ENCODE measurements at places on chromosomes 3 and 15.

DNA sequence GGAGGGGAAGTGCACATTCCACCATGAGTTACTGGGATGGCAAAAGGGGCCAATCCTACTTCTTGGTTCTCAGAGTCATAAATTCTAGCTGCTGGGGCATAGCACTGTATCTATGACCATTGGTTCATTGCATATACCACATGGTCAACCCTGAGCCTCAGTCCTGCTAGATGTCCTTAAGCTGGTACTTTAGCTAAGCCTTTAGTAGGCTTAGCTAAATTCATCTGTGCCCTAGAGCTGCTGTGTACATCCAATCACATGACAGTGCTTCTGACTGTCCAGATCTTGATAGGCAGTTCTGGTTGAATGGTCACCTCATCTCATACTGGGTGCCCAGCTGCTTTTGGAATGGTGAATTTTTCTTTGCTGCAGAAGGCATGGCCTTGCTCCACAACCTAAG, 8.2 kb downstream of the NDUFB4 start:
- DNase-seq, result no peak

DNA sequence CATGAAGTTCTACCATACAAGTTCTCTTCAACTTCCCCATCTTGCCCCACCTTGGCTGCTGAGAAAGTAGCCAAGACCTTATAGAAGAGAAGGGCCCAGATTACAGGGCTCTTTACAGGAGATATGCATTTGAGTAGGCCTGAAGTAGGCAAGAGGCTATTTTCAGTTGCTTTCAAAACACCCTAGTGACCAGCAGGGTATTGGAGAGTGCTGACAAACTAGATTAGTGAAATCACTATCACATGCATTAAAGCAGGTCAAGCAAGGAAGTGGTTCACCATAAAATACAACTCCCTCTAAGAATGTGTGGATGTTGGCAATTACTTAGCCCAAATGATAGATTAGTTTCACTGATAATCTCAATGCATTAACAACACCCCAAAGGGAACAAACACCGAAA, 2.7 kb upstream of the LZTFL1 start:
- no peak for DNase-seq

- no peak for DNase-seq
These were observed 23.1 kb downstream of the DCLK3 start for GRCh38 chr3:36741285-36741684.

GRCh38 chr15:69450968-69451695, 1.5 kb upstream of the RPLP1 start:
- DNase-seq, result no peak

DNA sequence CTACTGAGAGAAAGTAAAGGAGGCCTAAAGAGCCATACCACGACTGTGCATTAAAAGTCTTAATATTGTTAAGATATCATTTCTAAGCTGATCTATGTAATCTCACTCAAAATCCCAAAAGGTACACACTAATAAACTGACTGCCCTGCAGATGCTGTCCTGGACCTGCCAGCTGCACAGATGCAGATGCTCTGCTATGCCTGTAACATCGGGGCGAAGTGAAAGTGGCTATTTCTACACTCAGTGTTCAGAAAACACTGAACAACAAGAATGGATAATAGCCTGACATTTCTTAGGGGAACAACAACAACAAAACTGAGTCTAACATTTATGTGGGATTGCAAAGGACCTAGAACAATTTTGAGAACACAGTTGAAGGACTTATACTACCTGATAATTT, 31.9 kb downstream of the RAD18 start:
- DNase-seq, result no peak

GRCh38 chr15:56205061-56205876, 38.4 kb downstream of the RFX7 start:
- no peak for DNase-seq

DNA sequence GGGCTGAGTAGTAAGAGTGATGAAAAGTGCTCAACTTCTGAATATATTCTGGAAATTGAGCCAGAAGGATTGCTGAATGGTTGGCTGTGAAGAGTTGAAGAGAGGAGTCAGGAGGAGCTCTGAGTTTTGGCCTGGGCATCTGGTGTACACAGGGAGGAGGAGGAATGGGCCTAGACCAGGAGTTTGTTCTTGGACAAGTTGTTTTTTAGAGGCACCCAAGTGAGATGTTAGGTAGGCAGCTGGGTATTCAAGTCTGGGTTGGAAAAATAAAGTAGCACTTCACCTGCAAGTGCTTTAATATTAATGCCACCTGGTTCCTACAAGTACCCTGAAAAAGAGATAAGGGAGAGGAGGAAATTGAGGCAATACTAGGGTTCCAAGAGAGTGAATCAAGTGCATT, 14.7 kb downstream of the BSN start:
- DNase-seq, result no peak

GRCh38 chr3:11250902-11251806, 21.0 kb upstream of the ATG7 start:
- no peak for DNase-seq

- no peak for DNase-seq
These were observed 3.6 kb upstream of the KBTBD12 start for GRCh38 chr3:127911421-127911931.

DNA sequence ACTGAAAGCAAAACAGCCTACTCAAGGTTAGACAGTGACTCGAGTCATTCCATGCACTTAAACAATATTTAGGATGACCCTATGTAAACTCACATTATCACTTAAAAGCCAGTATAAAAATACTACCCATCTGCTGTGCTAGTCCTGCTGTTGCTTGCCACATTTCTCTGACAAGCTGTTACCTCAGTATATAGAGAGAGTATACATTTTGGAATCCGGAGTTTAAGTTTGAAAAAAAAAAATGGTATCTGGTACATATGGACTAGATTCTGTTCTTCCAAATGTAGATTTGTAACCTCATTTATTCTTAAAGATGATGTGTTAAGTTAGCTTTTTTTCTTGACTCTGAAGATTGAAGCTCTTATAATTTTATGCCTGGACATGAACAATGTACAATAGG, 503.8 kb upstream of the TPRG1 start:
- DNase-seq, result no peak

DNA sequence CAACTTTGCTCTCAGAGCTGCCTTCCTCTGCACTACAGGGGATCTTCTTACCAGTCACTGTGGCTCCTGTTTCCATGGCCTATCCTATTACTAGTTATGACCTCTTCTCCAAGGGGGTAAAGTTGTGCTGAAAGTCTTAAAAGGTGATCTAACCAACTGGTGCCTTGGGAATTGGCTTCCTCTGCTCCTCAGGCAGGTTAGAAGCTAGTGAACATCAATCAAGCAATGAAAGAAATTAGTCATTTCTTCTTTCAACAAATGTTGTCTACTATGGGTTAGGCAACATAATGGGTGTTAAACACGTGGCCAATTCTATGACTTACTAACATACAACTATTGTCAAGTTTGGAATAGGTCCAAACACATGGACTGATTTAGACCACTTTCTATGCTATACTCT, 571.4 kb upstream of the NAALADL2 start:
- DNase-seq, result no peak

- DNase-seq, result no peak
These were observed 385.8 kb downstream of the C3orf38 start for GRCh38 chr3:88535563-88535962.

DNA sequence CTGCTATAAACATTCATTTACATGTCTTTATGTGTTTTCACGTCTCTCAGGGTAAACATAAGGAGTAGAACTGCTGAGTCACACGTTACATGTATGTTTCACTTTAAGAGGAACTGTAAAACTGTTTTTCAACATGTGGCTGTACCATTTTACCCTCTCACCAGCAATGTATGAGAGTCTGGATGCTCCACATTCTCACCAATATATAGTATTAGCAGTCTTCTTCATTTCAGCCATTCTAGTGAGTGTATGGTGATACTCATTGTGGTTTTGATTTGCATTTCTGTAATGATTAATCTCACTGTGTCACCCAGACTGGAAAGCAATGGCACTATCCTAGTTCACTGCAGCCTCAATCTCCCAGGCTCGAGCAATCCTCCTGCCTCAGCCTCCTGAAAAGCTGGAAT, 37.1 kb downstream of the PHC3 start:
- DNase-seq, result no peak

GRCh38 chr3:50112462-50112861, 23.7 kb downstream of the RBM5 start:
- no peak for DNase-seq

DNA sequence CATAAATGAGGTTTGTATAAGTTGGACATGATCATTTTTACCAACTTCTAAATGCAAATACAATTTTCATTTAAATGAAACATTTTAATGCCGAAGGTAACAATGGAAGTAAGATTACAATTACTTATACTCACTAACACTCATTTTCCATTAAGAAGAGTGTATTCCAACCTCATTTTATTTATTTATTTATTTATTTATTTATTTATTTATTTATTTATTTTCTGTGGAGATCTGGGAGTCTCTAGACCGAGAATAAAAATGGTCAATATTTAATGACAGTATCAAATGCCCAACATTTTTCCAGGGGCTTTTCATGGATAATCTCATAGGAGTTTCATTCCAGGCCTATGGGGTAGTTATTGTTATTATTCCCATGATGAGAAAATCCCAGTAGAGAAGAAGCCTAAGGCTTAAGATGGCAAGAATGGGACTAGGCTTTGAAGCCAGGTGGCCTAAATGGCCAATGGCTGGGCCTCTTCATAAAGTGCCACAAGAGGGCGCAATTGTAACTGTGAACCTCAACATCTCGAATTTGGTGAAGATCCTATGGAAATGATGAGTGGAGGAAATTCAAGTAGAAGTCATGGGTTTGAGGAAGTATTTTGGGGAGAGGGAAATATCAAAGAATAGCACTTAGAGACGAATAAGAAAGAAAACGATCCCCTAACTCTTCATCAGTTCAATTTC, 21.3 kb downstream of the VGLL3 start:
- DNase-seq, result no peak

DNA sequence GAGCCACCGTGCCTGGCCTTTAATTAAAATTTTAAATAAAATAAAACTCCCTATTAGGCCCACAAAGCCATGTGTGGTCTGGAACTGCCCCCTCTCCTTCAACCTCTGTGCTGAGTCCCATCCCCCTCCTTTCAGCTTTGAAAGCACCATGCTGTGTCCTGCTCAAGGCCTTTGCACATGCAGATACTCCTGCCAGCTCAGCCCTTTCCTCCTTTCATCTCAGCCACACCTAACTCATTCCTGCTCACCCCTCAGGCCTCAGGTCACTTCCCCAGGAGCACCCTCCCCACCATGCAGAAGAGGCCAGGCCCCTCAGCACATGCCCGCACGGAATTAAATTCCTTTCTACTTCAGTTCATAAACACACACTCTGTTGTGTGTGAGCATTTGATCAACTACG, 28.1 kb downstream of the ATRIP start:
- DNase-seq, result no peak

GRCh38 chr3:81545572-81545971, 215.9 kb downstream of the GBE1 start:
- DNase-seq, result no peak

DNA sequence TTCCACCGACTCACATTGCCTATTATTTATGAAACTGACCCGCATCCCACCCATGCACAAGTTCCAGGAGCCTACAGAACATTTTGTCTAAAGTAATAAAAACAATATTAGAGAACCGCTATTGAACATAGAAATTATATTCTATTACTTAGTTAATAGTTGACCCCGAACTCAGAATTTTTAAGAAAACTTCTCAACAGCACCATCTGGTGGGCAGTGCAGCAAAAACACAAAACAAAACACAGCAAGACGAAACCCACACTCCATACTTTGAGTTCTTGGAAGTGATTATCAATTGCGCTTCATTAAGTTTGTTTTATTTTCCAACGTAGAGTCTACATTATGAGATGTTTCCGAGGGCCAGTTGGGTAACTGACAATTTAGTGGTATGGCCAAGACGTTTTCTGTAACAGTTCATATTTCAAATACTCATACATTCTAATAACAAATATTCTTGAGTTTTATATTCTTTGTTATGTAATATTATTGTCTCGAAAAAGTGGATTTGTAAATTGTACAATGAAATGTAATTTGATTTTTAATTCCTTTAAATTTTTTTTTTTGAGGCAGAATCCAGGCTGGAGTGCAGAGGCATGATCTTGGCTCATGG, 24.0 kb upstream of the C3orf70 start:
- DNase-seq, result no peak

- DNase-seq, result no peak
These were observed 560.8 kb downstream of the MCTP2 start for GRCh38 chr15:94792196-94792595.

DNA sequence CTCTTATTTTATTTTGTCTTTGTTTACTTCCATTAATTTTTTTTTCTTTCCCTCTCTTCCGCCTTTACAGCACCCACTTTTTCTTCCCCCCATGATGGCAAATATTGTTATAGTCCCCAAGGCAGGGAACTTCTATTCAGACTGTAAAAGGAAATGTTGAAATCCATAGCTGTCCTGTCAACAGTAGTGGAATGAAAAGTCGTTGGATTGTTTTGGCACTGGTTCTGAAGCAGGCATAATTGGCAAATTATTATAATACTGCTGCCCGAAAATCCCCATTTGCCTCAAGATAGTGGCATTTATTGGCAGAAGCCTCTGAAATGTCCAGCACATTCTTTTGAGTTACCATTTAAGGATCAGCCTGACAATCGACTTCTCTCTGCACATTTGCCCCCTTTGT, 150.6 kb downstream of the TPRG1 start:
- DNase-seq, result no peak

DNA sequence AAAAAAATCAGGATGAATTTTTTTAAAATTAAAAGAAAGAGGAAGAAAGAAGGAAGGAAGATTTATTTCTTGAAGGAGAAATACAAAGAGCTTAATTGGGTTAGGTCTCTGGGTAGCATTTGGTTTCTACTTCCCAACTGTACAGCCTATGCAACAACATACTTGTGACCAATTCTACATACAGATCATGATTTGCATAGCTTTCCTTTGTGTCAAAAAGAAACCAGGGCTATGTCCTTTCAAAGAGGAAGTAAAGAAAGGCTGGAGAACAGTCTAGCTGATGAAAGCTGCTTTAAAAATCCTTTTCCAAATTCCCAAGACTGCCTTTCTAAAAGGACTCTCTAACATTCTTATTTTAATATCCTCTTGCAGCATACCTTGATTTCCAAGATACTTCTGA, 6.1 kb upstream of the HGD start:
- no peak for DNase-seq

GRCh38 chr15:60091157-60091556, 87.0 kb downstream of the FOXB1 start:
- DNase-seq, result no peak

GRCh38 chr3:160343132-160343531, 55.9 kb downstream of the IFT80 start:
- DNase-seq, result peak; percentile 7

DNA sequence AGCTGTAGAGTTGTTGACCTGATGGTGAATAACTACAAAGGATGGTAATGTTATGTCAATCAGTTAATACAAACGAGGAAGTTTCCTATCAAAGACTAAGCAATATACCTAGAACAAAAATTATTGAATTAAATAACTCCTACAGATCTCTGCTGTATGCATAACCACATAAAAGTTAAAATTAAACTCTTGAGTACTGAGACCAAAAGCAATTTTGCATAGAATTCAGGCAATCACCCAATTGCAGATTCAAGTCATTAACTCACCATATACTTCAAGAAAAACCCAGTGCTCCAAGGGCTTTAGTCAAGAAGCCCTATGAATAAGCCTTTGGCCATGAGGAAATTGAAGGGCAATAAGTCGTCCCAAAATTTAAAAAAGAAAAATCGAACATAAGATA, 518.8 kb downstream of the MECOM start:
- no peak for DNase-seq

GRCh38 chr3:127776347-127776746, 46.0 kb downstream of the MGLL start:
- DNase-seq, result no peak

Measured in T-helper 1 cell (primary cell).